ENCODE measurements at places on chromosomes 6 and 20.

- no peak for DNase-seq
These were observed 31.7 kb upstream of the MYB start for GRCh38 chr6:135149376-135149775.

DNA sequence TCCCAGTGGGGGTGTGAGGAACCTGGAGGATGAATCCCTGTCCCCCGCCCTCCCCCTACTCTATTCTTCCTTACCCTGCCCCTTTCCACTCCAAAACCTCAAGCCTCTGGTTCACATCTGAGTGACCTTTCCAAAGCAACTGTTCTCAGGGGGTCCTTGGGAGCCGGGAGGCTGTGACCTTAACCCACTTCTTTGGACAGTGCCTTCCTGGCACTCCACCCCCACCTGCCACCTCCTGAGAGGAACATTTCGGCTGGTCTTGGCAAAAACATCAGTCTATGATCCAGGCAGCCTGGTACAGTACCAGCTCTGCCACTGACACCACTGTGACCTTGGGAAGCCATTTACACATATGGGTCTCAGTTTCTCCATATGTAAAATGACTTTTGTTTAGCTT is 121.7 kb downstream of the MRPL14 start:
- DNase-seq: no peak

DNA sequence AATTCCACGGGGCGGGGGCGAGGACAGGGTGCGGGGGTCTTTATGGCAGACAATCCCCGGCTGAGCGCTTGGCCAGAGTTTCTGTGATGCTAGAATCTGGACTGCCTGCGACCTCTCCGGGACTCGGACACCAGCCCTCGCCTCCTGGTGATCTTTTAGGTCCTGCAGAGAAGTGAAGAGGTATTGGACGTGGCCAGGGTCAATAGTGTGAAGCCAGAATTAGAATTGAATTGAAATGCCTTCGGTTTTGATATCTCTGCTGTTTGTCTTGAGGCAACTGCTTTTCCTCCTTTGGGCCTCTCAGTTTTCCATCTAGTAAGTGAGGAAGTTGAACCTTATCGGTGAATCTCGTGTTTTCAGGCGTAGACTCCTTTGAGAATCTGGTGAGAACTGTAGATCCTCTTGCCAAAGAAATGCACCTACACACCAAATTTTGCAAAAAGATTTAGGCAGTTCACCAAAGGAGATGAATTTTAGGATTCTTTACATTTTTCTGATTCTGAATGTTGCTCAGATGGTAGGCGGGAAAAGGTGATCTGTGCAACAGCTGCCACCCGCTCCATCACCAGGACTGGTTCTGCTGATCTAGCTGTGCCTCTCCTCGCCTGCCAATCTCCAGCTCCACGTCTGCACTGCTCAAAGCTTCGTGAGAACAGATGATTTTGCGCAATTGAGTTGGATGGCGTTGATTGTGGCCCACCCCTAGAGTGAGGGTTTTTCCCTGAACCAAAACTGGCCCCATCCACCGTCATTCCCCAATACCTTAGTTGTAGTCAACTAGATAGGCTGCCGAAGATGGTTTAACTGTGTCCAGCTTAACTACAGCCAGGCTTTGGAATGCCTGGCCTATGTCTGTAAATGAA is 837 bp upstream of the OSER1 start:
- DNase-seq: no peak

- DNase-seq: peak; percentile 30
These were observed 36.6 kb downstream of the ERGIC3 start for GRCh38 chr20:35578469-35578868.

DNA sequence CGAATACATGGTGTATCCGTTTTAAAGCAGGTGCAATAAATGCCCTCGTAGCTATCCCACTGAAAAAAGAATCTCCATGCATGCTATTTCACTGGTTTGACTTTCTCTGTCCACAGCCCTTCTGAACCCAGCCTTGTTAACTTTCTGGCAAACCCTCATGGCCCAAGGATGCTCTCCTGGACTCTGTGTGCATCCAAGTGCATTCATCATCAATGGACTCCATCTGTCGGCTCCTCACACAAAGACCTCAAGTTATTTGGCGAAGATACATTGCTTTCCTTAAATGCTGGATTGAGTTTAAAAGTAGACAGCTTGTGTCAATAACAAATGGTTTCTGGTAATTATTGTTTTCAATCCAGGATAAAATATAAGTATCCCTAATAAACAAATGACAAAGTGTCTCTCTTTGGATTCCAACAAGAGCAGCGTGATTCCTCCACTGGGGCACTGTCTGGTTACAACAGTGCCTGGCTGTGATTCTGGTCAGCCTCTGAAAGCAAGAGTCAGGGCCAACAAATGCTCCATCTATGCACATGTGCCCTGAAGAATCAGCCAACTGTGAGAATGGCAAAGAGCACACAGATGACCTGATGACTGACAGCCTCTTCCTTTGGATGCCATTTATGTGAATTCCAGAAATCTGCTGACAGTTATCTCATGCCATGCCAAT is 55.7 kb downstream of the FYN start:
- DNase-seq: no peak

DNA sequence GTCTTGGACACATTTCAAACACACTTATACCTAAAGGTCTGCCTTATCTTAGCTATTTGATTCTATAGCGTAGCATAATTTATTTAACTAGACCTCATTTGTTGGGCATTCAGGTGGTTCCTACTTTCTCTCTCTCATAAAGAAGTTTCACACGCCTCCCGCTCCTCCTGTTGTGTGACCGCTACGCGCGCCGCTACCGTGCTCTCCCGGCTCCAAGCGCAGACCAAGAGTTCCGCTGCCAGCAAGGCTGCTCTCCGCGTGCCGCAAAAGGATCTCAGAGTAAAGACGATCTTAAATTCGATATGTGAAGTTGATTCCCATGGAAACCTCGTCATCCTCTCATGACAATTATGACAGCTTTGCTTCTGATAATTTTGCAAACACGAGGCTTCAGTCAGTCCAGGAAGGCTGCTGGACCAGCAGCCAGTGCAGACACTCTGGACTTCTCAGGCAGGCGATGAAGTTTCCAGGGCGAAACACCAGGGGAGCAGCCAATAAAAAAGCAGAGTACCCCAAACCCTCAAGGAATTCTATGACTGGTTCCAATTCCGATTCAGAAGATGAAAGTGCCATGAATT is 20.4 kb downstream of the PRSS16 start:
- no peak for DNase-seq

- DNase-seq: no peak
These were observed 295.3 kb upstream of the SULF2 start for GRCh38 chr20:48080583-48080982.

GRCh38 chr20:37896932-37897548 is 5.9 kb upstream of the VSTM2L start:
- DNase-seq: no peak

DNA sequence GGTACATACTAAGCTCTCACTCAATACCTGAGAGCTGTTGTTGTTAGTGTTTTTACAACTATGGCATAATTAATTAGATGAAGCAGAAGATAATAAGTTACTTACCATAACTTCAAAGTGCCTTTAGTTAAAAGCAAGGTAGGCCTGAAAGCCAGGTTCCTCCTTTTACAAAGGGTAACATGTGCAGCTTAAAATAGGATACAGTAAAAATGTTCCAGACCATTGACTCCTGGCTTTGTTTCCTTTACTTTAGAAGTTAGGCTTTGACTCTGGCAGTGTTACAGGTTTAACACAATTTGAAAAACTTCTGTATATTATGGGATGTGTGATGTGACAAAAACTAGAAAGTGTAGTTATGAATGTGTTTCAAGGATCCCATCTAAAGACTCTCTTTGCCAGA is 522.5 kb downstream of the EPM2A start:
- DNase-seq: no peak

DNA sequence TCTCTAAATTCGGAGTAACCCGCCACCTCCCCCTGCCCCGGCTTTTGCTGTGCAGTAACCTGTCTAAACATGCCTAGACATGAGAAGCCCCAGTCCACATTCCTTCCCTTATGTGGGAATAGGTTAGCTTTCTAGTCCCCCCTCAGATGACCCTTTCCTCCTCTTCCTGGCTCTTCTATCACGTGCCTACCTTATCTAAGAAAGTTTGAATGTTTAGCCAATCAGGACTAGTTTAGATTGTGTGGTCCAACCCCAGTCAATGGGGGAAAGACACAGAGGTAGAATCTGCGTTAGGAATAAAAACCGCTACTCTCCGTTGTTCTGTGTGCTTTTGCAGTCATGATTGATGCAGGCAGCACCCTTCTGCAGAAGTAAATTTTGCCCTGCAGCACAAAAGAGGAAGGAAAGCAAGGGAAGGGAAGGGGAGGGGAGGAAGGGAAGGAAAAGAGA is 69.0 kb upstream of the CD93 start:
- no peak for DNase-seq

DNA sequence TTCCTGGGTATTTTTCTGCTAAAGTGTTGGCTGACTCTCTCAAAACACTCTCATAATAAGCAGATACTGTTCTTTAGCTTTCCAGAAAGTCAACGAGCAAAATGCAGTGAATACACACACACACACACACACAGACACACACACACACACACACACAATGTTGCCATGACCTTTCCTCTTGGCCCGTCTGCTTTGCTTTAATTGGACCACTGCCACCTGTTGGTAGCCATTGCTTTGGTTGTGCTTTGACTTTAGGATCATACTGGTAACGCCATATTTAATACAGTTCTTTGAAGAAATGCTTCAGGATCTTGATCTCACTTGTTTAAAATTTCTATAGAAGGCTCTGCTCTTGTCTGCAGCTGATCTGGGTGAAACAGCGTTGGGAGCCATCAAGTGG is 4.4 kb downstream of the FIG4 start:
- DNase-seq: no peak

DNA sequence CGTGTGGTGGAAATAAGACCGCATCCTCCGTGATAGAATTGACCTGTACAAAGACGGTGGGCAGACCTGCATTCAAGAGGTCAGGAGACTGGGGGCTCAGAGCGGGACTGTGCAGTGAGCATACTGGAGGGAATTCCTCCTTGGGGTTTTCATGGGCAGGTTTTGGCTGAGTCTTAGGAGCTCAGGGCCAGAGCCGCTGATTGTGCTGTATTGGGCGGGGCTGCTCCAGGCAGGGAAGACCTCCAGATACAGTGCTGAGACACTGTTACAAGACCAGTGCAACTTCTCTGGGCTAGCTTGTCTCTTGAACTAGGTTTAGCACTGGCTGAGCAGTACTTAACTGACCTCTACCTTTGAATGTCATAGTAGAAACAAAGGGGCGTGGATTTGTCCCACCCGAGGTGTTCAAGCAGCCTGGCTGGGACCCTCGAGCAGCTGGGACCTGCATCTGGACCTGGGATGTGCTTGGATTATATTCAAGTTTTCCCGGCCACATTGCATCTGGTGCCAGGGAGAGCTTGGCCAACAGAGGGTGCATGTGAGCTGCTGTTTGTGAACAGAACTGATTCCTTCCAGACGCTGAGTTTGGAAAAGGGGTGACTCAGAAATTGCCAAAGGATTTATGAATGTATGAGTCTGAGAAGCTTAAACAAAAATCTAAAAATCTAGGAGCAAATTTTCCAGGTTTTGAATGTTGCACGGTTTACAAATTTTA is 33.4 kb upstream of the SLC22A1 start:
- no peak for DNase-seq

GRCh38 chr6:2021713-2022125 is 223.7 kb downstream of the GMDS start:
- no peak for DNase-seq

- no peak for DNase-seq
These were observed 13.1 kb downstream of the SRPK1 start for GRCh38 chr6:35907750-35908149.

- no peak for DNase-seq
These were observed 679.5 kb downstream of the KHDRBS2 start for GRCh38 chr6:61606500-61606899.

- DNase-seq: no peak
These were observed 370.4 kb downstream of the PREX1 start for GRCh38 chr20:48457193-48458002.

DNA sequence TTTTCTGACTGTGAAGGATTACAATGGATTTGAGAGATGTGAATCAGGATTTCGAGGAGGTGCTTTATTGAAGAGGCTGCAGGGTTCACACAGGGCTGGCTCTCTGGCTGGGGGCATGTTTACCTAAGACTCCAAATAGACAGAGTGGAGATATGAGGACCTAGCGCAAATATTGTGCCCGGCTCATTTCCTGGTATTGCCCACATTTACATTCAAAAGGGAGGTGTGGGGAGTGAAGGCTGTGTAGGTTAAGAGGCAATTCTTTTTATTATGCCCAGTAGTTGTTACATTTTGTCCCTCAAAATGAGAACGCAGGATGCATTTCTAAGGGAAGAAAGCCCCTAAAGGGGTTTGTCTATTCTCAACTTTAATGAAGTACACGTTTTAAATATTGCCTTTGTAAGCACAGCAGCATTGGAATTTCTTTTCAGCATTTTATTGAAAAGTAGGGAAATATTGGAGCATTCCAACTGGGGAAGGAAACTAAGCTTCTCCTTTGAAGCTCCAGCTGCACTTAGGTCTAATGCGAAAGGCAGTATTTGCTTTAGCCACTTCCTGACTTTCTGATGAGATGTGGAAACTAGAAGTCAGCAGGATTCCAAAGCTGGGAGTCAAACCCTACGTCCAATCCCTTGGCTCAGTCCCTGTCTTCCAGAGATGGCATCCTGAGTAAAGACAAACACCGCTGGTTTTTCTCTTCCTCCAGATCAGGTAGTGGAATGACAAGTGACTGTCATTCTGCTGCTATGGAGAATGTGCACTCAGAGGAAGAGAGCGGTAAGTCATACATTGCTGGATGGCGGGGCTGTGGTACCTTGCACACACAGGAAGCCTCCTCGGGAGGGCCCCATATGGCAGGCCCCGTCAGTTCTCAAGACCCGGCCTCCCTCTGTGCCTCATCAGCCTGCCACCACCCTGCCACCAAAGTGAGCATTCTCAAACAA is 70.7 kb downstream of the MYB start:
- DNase-seq: no peak

- no peak for DNase-seq
These were observed 220.2 kb downstream of the FUT9 start for GRCh38 chr6:96235927-96236326.

- no peak for DNase-seq
These were observed 45.3 kb downstream of the DLL1 start for GRCh38 chr6:170245475-170245992.

DNA sequence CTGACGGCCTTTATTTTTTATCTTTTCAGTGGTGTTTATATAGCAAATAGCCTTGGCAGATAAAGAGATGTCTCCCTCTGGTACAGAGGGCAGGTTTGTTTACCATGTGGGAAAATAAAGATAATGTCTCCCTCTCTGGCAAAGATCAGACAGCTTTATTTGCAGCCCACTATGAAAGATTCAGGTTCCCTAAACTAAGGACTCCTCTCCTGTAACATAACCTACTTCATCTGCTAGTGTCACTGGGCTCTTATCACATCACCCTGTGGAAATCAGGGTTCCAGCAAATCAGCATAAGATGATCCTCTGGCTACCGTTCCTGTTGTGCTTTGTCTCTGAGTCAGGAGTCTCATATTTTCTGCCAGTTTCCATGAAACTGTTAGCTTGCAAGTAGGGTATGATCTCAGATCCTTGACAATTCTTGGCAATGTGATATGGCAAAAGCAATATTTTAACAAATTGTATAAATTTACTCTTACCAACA is 3.1 kb downstream of the FBXL4 start:
- DNase-seq: no peak

GRCh38 chr6:127950566-127951145 is 49.8 kb upstream of the THEMIS start:
- no peak for DNase-seq

GRCh38 chr20:17568972-17569521 is 828 bp upstream of the DSTN start:
- DNase-seq: peak; percentile 68

Data from activated effector memory CD4-positive, alpha-beta T cell treated with anti-CD3 and anti-CD28 coated beads, Interleukin-2, amount 50 U/mL, for 16 hours (primary cell).